A549 treated with CpdA at 1 μM for 4 hours (cell line): ENCODE measurements at places on chromosomes 16 and 17. TPM values are rescaled to one million over a fixed set of nuclear protein-coding genes. Genes with fewer than 3 reads are reported as not detected.

The LRRC36 gene
- total RNA-seq, result 0.13 to 0.27 TPM (median 0.14 TPM) in 3 of 5 replicates, not detected in the others

The KRT28 gene
- not detected in 5 replicates for total RNA-seq

The TBC1D3I gene
- 0.09 to 0.19 TPM (median 0.15 TPM) in 3 of 5 replicates, not detected in the others for total RNA-seq

The ANKRD40CL gene
- total RNA-seq, result not detected in 5 replicates

The GSDMA gene
- not detected in 5 replicates for total RNA-seq
